Activated T-cell treated with anti-CD3 and anti-CD28 coated beads, Interleukin-2, amount 50 U/mL, for 1 hour (primary cell): ENCODE measurements at places on chromosomes 2 and 18.

DNA sequence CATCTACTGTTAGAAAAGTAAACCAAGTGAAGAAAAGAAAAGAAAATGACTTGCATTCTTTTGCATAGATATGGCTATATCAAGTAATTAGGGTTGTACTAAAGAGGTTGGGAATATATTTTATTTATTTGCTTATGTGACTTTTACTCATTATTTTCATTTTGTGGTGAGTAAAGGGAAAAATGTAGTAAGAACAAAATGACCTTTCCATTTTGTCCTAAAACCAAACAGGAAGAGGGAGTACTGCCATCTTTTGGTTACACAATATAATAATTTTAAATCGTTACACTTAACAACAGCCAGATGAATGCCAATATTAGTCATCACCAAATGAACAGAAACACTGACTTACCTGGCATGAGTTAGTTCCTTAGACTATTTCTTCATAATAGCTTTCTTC is 47.3 kb upstream of the NDUFV2 start:
- DNase-seq, result no peak

GRCh38 chr2:118634876-118635275 is 212.6 kb downstream of the EN1 start:
- no peak for DNase-seq

DNA sequence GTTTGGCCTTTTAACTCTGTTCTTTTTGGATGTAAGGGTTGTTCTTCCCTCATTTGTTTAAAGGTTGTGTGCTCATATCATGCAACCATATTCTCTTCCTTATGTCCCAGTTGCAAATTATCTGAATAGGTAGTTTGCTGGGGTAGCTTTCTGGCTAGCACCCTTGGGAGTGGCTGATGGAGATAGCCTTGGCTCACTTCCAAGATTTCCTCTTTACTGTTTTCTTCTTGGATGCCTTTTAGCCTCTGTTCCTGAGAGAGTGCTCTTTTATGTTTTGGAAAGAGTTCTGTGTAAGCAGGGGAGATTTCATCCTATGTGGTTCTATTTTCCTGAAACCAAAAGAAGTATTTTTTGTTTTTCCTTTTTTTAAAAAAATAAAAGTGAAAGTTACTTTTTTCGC is 25.4 kb downstream of the USP14 start:
- no peak for DNase-seq

GRCh38 chr2:45220227-45220626 is 211.0 kb upstream of the SIX2 start:
- DNase-seq, result no peak
